ENCODE measurements at places on chromosomes 5 and 9.

GRCh38 chr5:107418902-107419301, 251.8 kb downstream of the EFNA5 start:
- no peak for DNase-seq

DNA sequence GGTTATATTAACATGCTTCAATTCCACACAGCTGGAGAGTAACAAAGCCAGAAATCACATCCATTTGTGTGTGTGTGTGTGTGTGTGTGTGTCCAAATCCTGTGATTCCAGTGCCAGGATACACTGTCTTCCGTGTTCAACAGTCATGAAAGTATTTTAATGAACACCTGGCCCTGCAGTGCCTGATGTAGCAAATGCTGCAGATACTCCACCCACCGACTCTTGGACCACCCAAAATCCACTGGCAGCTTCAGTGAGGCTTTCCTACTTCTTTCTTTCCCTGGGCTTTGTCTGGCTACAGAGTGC, 13.1 kb upstream of the INSYN2B start:
- no peak for DNase-seq

DNA sequence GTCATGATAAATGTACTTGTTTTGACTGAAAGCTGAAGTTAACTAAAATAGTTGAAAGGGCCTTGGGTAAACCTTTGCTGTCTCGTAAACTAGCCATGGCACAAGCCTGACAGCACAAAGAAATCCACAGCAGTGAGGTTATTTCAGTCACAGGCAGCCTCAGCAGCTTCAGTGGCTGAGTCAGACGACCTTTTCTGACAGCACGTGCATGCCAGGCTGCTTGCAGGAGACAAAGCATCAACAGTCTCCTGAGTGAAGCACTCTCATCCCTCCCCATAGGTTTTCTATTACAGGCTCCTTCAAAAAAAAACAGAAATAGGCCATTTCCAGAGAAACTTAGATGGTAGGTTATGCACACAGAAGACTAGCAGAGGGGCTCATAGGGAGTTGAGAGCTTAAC, 34.6 kb downstream of the OXCT1 start:
- peak; percentile 87 for DNase-seq

GRCh38 chr5:62309107-62309506, 3.1 kb downstream of the KIF2A start:
- DNase-seq, result no peak

- no peak for DNase-seq
Measured at GRCh38 chr5:68720884-68721610, 372.8 kb upstream of the SLC30A5 start.

- DNase-seq, result no peak
Measured at GRCh38 chr5:19782566-19782965, 205.4 kb downstream of the CDH18 start.

DNA sequence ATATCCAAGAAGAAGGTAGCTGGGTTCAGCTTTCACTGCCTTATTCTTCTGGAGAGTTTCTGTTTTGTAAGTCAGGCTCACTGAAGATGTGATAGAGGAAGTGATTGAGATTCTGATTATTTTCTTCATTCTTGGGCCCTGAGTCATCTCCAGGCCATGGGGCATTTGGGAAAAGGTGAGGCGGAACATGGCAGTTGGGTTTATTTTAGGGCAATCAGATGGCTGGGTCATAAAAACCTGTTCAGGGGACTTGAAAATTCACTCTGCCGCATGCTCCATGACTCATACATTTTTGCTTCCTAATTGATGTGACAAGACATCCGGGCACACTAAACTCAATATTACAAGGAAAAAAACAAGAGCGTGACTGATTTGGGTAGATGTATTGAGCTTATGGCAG, 265.7 kb upstream of the KLF4 start:
- DNase-seq, result peak; percentile 90

GRCh38 chr9:76528642-76529190, 69.7 kb downstream of the GCNT1 start:
- DNase-seq, result no peak

GRCh38 chr9:72460342-72461312, 60.8 kb upstream of the TMC1 start:
- no peak for DNase-seq

DNA sequence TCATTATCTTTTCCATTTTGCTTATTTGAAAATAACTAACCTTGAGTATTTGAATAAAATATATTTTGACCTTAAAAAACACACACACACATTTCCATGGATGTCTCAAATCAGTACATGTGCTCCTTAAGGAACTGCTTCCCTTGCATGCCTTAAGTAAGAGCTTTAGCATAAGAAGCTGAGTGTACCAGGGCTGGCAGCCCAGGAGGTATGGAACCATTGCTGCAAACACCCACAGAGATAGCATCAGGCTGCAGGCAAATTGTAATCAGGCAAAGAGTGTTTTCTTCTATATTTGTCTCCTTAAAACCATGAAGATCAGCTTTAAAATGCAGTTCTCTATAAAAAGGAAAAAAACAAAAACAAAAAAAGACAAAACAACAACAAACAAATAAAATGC, 160.6 kb downstream of the PLK2 start:
- DNase-seq, result no peak

DNA sequence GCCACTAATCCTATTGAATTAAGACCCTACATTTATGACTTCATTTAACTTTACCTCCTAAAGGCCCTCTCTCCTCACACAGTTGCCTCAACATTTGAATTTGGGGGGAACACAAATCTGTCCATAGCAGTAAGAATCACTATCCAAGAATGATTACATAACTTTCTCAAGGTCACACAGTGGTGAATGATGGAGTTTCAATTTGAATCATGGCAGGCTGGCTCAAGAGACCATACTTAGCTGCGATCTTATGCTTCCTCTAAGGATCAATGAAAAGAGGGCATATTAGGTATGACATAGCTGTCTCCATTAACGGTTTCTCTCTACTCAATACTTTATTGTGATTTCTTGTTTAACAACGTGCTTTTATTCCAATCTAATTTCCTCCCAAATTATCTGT, 44.1 kb upstream of the PDE4D start:
- DNase-seq, result no peak

GRCh38 chr5:17106521-17106920, 110.9 kb upstream of the BASP1 start:
- DNase-seq, result no peak

DNA sequence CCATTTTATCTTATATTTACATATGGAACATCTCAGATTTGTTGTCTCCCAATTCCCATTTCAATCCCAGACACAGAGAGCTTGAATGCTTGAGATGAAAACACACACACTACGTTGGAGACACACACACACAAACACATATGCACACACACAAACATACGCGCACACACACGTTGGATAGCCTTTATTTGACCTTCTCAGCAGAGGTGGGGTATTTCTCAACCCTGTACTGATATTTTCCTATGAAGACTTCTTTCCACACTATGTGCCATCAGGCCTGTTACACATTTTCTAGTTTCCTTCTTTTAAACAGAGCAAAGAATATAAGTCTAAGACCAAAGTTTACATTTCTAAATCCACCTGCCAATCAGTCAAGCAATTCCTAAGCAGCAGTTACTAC, 291.0 kb downstream of the TAF11L14 start:
- no peak for DNase-seq

DNA sequence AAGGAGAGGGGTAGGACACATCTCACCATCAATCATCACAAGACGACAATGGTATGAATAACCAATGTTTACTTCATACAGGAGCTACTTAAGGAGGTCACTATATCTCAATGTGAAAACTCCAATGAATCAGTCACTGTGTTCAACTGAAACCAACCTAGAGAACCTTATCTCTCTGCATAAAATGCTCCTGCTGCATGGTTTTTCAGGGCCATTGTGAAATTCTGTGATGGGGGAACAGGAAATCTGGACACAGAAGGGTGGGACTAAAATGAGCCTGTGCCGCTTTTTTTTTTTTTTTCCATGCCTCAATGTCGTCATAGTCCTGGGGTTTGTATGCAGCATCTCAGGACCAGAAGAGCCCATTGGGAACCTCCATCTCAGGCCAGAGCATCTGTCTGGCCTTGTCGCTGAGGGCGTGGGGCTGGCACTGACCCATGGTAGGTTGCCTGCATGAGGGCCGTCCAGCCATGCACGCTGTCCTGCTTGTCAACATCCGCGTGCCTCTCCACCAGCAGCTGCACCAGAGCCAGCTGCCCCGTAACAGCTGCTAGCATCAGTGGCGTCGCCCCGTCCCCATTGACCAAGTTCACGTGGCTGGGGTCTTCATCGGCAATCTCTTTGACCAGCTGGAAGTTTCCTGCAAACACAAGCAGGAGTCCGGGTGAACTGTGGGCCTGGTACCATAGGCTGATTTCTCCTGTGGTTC, 12.7 kb downstream of the ANKS6 start:
- no peak for DNase-seq

DNA sequence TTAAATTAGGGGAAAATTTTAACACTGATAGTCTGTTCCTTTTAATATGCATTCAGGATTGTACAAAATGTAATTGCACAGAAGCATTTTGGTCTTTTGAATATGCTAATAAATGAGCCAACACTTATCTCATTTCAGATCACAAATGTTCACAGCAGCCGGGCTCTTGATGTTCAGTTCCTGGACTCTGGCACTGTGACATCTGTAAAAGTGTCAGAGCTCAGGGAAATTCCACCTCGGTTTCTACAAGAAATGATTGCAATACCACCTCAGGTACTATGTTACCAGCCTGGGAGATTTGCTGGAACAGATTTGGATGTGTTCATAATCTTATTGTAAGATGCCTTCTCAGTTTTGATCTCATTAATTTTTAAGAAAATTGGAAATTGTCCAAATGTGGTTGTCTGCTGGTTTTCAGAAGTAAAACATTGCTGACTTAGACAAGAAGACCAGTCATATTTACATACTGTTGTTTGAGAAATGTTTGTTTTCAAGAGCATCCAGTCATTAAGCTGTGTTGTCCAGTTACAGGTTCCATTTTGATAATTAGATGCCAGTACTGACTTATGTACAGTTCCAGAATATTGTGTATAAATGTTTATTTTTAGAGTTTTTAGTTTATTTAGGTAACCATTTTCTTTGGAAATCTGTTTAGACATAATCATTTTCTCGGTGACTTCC, 23.0 kb upstream of the TMOD1 start:
- no peak for DNase-seq

GRCh38 chr5:149598966-149599365, 17.7 kb downstream of the ARHGEF37 start:
- no peak for DNase-seq

GRCh38 chr5:116370886-116371285, 203.7 kb downstream of the SEMA6A start:
- peak; percentile 87 for DNase-seq

- DNase-seq, result no peak
Measured at GRCh38 chr5:94901191-94901979, 282.9 kb downstream of the SLF1 start.

GRCh38 chr9:128310461-128310860, 11.8 kb downstream of the TRUB2 start:
- no peak for DNase-seq

DNA sequence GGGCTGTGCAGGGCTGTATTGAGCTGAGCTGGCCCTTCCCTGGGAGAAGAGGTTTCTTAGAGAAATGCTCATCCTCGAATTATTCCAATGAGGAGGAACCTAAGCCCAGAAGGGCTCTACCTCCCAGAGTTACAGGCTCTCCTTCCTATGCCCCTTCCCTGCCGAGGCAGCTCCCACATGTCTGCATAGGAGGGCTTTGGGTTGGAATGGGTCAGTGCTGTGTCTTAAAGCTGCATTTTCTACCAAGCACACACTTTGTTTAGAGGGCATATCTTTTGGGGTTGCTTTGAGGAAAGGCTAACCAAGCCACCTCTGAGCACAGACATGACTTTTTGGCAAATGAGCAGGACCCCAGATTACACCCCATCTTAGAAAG, 9.1 kb downstream of the NEK6 start:
- DNase-seq, result no peak

Measured in lung microvascular endothelial cell (primary cell).